ENCODE measurements at places on chromosomes 2 and 18.

DNA sequence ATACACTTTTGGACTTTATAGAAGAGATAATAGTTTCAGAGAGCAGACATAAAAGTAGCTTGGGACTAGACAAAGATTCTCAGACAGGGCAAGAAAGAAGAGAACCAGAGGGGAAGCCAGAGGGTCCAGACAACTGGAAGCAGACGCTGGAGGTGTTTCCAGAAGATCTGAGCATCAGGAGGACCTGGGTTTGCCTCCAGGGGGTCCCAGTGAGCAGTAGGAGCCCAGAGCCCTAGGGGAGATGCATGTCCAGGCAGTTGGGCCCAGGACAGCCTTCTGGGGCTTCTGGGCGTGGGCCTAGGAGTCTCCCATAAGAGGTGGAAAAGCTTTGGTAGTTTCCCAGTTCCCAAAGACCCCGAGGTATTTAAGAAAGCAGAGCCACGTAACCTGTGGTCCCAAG, 251.2 kb upstream of the ID2 start:
- DNase-seq, result no peak

GRCh38 chr18:46723856-46724415, 32.9 kb downstream of the ST8SIA5 start:
- DNase-seq, result no peak

GRCh38 chr2:207243601-207244000, 77.9 kb upstream of the KLF7 start:
- DNase-seq, result no peak

DNA sequence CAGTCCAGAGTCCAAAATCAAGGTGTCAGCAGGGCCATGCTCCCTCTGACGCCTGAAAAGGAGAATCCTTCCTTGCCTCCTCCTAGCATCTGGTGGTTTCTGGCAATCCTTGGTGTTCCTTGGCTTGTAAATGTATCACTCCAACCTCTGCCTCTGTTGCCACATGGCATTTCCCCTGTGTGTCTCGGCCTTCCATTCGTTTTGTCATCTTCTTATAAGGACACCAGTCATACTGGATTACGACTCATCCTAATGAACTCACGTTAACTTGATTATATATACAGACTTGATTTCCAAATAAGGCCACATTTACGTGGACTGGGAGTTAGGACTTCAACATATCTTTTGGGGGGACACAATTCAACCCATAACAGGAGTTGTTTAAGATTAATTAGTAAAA, 15.8 kb downstream of the PMAIP1 start:
- DNase-seq, result no peak

DNA sequence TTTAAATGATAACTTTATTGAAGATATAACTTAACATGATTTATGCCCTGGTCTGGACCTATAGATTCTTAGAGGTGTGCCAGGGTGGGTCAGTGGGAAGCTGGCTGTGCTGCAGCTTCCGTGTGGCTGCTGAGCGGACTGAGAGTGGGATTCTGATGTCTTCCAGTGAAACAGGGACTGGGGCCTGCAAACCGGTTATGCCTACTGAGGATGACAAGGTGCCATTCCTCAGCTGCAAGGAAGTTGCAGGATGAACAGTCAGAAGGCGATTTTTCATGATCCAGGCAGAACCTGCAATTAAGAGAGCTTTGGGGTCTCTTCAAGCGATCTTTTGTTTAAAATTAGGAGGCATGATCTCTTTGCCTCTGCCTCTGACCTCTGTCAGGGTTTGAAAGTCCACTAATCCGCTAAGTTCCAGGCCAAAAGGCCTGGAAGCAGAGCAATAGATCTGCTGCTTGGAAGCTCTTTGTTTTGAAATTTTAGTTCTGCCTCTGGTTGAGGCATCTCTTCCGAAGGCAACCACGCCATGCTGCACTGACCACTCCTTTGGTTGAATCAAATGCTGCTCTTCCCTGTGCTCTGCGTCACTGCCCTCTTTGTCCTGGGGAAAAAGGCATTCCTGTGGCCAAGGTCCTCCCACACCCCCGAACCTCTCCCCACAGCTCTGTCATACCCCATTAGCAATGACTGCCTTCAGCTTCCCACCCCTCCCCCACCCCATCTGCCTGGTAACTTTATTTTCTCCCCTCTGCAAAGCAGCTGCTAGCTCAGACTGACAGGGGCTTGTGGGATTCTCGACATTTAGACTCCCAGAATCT, 2.0 kb downstream of the TMEM169 start:
- DNase-seq, result peak; percentile 15

DNA sequence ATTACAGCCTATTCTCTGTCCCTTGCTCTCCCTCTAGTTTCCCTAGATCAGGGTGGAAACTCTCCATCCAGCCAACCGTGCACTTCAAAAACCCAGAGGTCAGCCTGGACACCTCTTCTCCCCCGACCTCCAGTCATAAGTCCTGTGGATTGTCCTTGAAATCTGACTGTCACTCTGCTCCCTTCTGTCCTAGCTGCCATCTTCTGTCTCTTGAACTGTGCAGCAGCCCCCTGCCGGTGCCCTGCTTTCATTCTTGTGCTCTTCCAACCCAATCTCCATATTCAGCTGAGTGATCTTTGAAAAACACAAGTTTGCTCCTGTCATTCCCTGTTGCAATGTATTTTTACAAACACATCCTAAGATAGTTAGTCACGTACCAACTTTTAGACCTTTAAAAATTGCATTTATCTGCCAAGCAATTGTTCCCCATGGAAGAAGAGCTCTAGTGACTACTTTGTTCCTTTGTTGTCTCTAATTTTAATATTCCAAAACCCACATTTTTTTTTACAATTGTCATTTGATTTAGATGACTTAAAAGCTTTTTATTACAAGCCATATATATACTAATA, 254.3 kb downstream of the CAMKMT start:
- no peak for DNase-seq

DNA sequence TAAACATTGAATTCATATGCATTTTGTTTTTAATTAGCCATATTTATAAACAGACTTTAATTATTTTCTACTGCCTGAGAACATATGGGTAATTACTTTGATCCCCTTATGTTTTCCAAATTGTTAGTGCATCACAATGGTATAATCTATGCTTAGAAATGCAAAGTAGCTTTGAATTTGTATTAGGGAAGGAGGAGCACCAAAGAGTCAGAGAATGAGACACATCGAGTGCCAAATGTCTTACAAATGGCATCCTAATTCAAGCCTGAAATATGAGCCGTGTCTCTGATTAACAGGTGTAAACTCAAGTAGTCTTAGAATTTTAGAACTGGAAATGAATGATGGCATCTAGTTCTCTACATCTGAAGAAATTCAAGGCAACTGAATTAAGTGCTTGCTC, 8.7 kb upstream of the HNMT start:
- DNase-seq, result no peak

DNA sequence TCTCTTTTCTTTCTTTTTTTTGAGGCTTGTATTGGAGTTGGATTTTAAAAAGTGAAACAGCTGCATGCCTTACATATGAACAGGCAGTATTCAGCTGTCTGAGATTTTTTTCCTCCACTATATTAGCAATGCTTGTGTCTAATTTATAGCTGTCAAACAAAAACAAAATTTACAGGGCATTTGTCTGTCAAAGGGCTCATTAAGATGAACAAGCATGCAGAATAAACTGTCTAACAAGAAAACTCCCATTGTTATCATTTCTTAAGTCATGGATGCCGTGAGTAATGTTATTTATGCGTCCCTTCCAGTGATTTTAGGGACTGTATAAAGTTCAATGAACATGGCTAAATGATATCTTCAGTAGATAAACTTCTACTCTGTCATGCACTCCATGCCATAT, 674.7 kb downstream of the PLCL1 start:
- no peak for DNase-seq

DNA sequence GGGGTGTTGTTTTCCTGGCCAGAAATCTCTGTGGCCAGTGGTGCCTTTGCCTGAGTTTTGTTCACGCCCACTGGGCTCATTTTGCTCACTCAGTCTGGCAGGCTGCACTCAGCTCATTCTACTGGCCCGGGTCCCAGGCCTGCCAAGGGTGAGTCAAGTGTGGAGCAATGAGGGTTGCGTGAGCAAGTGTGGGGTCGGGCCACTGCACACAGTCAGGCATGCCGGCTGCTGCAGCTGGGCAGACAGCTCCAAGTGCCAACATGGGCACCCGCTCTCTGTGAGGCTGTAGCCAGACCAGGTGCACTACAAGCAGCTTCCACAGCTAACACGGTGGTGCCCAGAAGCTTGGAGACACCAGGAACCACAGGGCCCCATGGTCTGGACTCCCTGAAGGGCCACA, 801.1 kb upstream of the RAB6C start:
- no peak for DNase-seq

DNA sequence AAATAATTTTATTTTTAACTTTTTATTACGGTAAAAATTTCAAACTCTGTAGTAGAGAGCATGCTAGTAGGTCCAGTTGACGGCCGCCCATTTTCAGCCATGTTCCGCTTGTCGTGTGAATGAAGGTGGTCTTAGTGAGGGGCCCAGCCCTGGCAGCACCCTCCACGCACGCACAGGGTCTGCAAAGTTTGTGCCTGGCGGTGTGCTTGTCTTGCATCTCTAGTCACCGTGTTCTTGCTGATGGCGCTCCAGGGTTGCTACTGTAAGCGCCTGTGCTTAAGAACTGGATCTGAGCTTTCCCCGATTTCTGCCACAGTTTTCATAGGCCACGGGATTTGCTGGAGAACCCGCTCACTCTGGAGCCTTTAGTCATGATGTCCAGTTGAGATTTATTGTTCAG, 28.9 kb downstream of the LDLRAD4 start:
- DNase-seq, result no peak

DNA sequence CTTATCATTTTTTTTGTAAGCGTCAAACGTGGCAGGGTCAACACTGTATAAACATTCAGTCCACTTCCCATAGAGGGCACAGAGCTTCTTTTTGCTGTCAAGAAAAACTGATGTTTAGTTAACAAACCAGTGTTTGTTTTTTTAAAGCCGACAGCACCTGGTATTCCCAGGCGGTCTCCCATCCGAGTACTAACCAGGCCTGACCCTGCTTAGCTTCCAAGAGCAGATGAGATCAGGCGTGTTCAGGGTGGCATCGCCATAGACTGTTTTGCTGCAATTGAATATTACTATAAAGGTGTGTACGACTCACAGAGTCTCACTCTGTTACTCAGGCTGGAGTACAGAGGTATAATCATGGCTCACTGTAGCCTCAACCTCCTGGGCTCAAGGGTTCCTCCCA, 31.5 kb downstream of the CABYR start:
- peak; percentile 14 for DNase-seq

- no peak for DNase-seq
These were observed 75.2 kb downstream of the SEPTIN10 start for GRCh38 chr2:109538546-109538945.

DNA sequence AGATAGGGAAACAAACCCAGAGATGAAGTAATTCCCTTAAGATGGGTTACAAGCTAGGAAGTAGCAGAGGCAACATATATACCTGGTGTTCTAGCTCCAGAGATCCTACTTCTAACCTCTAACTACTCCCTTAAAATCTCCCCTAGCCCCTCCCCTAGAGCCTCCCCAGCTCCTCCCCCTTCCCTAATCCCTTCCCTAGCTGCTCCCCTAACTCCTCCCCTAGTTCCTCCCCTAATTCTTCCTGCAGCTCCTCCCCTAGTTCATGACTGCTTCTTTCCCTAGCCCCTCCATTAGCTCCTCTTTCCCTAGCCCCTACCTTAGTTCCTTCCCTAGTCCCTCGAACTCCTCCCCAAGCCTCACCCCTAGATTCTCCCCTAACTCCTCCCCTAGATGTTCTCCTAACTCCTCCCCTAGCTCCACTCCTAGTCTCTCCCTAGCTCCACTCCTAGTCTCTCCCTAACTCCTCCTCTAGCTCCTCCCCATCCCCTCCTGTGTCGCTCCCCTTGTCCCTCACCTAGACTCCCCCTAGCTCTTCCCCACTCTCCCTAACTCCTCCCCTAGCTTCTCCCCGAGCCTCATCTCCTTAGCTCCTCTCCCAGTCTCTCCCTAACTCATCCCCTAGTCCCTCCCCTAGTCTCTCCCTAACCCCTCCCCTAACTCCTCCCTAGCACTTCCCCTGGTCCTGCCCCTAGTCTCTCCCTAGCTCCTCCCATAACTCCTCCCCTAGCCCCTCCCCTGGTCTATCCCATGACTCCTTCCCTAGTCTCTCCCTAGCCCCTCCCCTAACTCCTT, 108.9 kb downstream of the CD226 start:
- DNase-seq, result peak; percentile 54

GRCh38 chr2:55309446-55309845, 40.4 kb upstream of the MTIF2 start:
- DNase-seq, result no peak

DNA sequence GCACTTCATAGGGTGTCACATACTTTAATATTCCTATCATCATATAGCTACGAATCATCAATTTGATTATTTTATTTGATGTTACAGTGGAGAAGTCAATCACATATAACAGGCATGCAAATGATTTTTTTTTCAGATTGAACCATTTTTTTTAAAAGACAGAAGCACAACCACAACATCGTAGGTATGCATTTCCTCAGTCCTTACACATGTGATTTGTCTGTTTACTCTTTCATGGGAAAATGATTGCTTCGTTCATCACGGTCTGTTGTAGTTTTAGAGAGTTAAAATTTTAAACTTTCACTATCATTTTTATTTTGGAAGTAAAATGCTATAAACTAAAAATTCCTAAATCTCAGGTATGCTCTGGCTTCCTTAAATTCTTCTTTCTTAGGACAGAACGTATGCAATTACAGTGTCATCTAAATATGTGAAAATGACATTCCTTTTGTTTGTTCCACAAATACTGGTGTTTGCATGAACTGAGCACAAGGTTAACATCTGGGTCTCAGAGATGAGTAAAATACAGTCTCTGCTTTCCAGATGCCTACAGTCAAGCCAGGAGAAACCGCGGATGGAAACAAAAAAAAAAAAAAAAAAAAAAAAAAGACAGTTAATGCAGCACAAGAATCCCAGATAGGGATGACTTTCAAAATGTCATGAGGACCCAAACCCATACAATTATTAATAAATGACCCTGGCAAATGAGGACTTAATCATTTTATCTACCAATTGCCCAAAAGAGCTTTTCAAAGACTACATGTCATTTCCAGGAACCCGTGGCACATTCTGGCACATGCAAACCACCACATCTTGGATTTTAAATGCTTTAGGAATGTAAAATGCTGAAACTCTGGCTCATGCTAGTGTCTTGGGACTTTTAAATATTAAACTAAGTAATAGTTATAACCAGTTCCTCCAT, 201.2 kb downstream of the LRP1B start:
- DNase-seq, result no peak

GRCh38 chr18:7940971-7941370, 373.9 kb downstream of the PTPRM start:
- DNase-seq, result no peak

GRCh38 chr2:118300832-118301231, 212.6 kb downstream of the INSIG2 start:
- DNase-seq, result no peak

- DNase-seq, result no peak
These were observed 1410.3 kb upstream of the LRRTM1 start for GRCh38 chr2:81714817-81715216.

GRCh38 chr18:24234330-24234729, 95.5 kb downstream of the CABYR start:
- DNase-seq, result no peak

DNA sequence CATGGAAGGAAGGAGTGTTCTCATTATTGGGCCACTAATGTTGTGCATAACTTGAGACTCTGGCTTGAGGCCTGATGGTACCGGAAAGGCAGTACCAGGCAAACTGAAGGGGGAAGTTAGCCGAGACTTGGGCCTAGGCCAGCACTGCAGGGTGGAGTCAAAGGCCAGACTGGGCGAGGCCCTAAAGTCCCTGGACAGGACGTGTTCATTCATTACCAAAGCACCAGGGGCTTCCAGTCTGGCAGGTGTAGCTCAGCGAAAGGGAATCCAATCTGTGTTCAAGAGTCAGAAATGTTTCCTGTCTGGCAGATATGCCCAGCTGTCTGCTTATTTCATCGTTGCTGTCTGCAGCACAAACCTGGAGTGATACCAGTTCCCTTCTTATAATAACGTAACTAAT, 4.7 kb upstream of the ITSN2 start:
- DNase-seq, result no peak

GRCh38 chr2:192145496-192145895, 49.2 kb downstream of the TMEFF2 start:
- DNase-seq, result no peak

Measured in activated CD4-positive, alpha-beta T cell treated with anti-CD3 and anti-CD28 coated beads, Interleukin-2, amount 50 U/mL, for 48 hours (primary cell).